ENCODE measurements at places on chromosomes 11 and 22.

DNA sequence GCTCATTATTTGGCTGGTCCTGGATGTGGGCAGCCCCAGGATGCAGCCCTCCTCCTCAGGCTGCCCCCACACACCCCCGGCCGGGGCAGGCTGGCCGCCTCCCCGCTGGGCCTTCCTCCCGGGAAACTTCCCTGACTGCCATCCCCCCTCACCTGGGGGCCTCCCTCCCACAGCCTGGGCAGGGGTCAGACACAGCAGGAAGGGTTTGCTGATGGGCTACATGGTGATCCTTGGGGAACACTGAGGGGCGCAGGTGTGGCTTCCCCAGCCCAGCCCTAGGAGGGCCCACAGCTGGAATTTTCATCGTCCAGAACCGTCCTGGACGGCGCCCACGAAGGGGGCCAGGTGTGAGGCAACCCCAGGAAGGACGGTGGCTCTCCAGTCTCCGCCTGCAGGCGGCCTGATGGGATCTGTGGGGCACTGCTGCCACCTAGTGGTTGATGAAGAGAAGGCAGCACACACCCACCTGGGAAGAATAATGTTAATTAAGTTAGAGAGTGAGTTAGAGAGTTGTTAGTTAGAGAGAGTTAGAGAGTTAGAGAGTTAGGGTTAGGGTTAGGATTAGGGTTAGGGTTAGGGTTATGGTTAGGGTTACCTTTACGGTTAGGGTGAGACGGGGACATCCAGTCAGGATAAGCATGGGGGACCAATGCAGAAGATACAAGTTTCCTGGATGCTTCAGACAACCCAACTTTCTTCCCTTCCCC lies 75.9 kb upstream of the PRR5 start:
- DNase-seq: peak; percentile 87

DNA sequence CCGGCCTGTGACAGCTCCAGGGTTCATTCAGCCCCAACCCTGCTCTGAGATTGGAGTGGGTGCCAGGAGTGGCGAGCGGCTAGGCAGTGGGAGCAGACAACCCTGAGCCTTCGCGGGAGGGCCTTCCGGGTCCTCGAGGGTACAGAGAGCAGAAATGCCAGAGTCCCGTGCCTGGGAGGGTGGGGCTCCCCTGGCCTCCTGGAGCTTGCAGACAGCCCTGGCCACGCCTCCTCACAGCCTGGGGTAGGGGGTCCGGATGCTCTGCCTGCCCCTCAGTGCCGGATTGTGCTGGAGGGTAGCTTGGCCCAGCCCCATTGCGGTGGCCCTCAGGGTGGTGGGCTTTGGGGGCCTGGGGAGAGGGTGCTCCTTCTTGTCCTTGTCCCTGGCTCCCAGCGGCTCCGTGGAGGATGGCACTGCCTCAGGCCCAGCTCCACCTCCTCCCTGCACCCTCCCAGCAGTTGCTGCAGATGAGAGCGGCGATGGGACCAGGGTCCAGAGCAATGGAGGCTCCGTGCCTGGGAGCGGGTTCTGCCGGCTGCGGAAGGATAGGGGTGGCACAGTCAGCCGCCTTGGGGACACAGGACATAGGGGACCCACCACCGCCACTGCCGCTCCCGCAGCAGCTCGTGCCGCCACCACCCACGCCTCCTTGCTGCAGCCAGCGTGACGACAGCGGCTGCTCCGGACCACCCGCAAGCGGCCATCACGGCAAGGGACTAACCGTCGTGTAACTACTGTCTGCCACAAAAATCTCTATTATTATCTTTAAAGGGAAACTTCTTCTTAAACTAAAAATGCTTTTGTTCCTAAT lies 34.9 kb upstream of the OR10G7 start:
- DNase-seq: no peak

GRCh38 chr11:2581151-2581930 lies 118.5 kb downstream of the KCNQ1OT1 start:
- DNase-seq: peak; percentile 13

DNA sequence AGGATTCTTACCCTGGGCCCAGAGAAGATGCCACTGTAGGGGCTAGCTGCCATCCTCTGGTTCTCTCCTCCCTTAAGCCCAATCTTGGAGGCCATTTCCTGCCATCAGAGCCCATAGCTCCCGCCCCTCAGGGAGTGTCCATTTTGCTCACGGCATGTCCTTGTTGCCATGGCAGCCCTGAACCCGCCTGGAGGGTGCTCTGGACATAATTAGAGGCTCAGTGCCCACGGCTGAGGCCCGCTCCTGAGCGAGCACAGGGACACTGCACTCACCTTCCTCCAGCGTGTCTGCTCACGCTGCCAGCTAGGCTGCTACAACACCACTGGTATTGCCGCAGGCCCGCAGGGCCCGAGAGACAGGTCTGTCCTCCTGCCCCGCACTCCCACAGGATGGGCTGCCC lies 11.1 kb upstream of the SUSD2 start:
- no peak for DNase-seq

DNA sequence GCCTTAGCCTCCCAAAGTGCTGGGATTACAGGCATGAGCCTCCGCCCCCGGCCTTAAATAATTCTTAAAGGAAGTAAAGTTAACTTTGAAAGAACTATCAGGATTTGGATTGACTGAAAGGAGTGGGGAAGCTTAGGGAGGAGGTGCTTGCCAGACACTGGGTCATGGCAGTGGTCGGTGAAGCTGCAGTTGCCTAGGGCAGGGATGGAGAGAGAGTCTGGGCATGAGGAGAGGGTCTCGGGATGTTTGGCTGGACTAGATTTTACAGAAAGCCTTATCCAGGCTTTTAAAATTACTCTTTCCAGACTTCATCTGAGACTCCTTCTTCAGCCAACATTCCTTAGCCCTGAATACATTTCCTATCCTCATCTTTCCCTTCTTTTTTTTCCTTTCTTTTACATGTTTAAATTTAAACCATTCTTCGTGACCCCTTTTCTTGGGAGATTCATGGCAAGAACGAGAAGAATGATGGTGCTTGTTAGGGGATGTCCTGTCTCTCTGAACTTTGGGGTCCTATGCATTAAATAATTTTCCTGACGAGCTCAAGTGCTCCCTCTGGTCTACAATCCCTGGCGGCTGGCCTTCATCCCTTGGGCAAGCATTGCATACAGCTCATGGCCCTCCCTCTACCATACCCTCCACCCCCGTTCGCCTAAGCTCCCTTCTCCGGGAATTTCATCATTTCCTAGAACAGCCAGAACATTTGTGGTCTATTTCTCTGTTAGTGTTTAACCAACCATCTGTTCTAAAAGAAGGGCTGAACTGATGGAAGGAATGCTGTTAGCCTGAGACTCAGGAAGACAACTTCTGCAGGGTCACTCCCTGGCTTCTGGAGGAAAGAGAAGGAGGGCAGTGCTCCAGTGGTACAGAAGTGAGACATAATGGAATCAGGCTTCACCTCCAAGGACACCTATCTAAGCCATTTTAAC lies at the start of gene NNMT:
TSS of gene NNMT (plus strand) at position 724 of the 929 bp plus-strand sequence. CDS start at position 882, 158 bp downstream.
- DNase-seq: peak; percentile 68

DNA sequence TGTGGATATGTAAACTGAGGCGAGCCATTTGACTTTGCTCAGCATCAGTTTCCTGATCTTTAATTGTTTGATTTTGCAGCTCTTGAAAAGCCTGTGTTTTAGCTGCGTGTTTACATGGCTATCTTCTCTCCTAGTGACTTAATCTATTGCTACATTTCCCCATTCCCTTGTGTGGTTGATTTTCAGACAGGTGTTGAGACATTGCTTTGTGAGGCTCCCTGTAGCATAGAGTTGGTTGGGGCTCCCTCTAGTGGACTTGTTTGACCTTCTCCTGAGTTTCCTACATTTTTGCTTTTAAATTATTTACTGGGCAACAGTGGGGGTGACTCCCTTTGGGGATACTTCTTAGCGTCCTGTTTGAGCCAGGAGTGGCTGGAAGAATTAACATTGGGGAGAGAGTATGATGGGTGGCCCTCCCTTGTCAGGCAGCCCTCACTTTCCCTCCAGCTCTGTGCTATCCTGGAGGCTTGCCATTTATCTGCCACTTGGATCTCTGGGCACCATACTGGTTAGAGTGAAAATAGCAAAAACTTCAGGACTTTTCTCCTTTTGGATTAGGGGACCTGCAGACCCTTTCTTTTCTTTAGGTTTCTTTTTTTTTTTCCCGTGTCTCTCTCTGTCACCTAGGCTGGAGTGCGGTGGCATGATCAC lies 9.2 kb upstream of the CBL start:
- DNase-seq: no peak

- no peak for DNase-seq
Observed at GRCh38 chr22:45254388-45254787, 13.7 kb upstream of the KIAA0930 start.

- no peak for DNase-seq
Observed at GRCh38 chr11:95576146-95576845, 213.3 kb downstream of the FAM76B start.

- DNase-seq: no peak
Observed at GRCh38 chr11:117612177-117612576, 184.8 kb downstream of the DSCAML1 start.

GRCh38 chr11:106471276-106471675 lies 393.8 kb downstream of the AASDHPPT start:
- DNase-seq: no peak

- no peak for DNase-seq
Observed at GRCh38 chr22:32842486-32842885, 41.0 kb downstream of the TIMP3 start.

DNA sequence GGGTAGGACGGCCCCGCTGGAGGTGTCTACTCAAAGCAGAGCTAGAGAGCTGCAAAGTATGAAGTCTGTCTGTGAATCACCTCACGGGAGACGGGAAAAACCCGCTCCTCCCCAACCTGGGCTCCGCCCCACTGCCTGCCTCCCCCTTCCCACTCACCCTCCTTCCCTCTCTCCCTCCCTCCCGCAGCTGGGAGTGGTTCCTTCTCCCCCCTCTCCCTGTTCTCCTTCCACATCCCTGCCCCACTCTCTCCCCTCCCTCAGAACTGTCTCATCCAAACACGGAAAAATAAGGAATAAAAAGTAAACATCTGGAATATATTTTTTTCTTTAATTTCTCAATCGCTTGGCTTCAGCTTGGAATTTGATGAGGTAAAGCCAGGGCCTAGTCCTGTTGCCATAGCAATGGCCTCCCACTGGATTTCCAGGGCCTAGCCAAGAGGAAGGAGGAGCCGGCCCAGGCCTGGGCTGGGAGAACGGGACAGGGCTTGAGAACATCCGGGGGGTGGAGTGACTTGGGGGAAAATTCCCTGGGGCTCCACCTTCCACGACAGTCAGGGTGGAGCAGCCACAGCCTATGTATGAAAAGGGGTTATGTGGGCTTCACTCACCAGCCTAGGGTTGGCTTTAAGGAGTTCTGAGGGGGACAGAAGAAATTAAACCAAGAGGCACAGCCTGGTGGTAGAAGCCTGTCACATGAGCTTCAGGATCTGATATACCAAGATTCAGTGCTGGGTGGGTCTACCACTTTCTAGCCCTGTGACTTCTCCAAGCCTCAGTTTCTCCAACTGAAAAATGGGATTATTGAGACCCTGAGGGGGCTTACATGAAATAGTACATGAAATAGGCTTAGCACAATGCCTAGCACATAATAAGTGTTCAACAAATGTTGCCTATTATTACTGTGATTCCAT lies 2.2 kb downstream of the TNKS1BP1 start:
- peak; percentile 94 for DNase-seq

DNA sequence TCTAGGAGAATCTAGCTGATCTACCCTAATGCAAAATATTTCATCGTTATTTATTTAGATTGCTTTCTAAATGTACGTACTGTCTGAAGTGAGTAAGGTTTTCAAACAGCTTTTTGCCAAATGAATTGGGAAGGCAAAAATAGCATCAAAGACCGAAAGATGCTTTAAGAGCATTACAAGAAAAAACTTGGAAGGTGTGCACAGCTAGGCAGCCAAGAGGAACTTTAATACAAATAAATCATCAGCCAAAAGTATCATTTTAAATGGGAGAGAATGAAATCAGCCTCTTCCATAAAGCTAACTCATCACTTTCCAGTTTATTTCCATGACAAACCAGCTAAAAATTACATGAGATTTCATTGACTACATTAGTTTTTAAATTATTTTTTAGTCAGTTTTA lies 30.2 kb upstream of the CFAP300 start:
- no peak for DNase-seq

DNA sequence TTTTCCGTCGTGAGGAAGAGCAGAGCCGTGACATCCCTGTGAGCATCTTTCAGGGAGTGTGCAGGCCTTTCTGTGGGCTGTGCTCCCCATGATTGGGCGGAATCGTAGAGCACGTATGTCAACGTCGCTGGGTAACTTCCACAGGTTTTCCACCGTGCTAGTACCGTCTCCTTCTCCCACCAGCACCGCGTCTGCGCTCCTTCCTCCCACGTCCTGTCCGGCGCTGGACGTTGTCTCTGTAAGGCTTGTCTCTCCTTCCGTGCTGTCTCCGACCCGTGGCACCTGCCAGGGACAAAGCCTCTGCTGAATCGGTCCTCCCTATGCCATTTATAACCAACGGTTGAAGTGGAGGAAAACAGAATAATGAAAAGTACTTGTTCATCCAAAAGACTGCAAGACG lies 386.7 kb downstream of the BRD1 start:
- DNase-seq: no peak

GRCh38 chr11:128481135-128481534 lies 106.2 kb downstream of the ETS1 start:
- no peak for DNase-seq

DNA sequence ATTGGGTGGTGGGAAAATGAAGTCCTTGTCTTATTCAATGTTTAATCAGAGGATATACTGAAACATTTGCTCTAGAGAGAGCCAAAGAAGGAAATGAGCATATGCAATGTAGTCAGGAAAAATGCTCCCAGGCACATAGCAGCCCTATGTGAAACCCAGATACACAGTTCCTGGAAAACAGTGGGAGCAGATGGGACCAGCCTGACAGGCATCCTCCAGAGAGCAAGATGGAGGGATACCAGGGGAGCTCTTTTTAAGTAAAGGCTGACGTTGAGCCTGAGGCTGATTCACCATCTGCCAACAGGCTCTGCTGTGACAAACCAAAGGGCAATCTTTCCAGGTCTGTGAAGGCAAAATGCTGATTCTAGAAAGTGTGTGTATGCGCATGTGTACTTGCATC lies 559.4 kb upstream of the KIRREL3 start:
- no peak for DNase-seq

DNA sequence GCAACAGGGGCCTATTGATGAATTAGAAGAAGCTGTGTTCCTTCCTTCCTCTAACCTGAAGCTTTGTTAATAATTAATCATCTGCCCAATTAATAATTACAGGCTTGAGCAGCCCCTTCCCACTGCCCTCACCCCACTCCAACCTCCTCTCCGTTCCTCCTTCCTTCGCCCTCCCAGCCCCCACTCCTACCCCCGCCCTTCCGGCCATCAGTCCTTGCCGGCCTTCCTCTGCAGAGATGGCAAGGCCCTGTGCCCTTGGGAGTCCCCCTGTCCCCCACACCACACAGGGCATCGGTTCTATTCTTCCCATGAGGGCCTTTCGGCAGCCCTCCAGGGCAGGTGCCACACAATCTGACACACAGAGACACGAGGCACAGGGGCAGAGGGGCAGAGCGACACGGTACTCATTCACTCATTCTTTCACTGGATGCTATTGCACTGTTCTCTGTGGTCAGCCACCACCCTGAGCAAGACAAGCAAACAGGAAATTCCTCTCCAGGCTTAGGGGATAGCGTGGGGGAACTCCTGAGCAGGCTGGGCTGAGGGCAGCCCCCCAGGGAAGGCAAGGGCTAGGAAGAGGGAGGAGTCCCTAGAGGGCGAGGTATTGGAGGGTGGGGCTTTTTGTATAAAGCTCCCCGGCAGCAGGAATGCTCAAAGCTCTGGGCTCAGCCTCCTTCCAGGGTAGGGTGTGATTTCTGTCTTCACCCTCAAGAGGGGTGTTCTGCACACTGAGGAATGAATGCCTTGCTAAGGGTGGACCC lies 14.7 kb downstream of the MGAT3 start:
- DNase-seq: no peak

- DNase-seq: no peak
Observed at GRCh38 chr11:29773656-29774264, 243.1 kb downstream of the KCNA4 start.
